ENCODE measurements at places on chromosomes 12 and 14.

DNA sequence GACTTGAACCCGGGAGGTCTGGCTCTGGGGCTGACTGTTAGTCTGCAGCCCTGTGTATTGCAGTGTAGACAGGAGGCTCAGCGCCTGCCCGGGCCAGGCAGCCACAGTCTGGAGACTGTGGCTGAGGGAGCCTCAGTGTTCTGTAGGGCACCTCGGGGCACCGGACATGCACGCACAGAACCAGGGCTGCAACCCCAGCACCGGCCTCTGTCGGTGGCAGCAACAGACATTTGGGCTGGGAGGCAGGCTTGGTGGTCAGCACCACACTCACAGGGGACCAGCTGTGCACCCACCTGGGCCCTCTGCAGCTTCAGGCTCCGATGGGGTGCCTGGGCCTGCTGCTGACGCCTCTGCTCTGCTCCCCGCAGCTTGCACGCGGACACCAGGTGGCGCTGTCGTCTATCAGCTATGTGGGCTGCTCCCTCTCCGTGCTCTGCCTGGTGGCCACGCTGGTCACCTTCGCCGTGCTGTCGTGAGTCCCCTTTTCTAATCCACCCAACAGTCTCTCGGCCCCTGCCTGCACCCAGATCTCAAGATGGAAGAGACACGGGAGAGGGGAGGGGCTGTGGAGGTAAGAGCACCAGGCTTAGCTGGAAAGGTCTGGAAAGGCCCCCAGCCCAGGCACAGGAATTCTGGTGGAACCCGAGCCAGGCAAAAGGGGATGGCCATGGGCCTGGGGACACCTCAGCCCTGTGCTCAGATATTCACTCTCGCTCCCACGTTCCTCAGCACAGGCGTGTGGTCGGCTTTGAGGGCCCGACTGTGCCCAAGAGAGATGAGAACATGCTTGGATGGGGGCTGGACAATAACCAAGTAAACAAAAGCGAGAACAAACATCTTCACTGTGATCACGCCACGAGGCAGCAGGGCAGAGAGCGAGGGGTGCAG is 151.0 kb downstream of the ADGRD1 start:
- DNase-seq: peak; percentile 54

- DNase-seq: no peak
These were observed 9.2 kb upstream of the ING4 start for GRCh38 chr12:6672143-6672542.

DNA sequence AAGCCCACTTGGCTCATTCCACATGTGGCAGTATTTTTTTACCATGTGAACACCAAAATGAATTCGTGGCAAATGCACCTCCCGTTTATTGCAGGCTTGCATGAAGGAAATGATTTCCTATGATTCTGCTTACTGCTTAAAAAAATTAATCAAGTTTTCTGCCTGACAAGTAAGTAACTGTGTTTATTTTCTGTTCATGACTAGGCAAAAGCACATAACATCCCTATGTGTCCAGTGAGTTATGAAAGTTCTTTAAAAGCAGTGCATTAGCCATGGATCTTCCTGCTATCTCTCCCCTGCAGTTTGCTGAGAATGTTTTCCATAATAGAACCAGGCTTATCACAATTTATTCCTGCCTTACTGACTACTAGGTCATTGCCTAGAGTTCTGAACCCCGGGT is 20.4 kb downstream of the GPR65 start:
- no peak for DNase-seq

DNA sequence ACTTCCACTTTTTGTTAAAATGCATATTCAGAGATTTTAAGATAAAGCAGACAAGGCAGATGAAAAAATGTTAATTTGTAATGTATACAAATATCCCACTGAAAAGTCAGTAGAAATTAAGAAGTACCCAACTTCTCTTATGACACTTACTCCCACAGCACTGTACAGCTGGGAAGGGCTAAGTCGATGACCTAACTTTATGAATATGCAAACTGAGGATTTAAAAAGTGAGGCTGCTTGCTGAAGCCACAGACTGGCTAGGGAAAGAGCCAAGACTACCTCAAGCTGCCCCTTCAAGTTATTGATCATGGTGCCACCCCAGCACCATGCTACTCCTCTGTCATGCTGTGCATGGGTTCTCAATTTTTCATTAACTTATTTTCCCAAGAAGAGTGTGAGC is 17.0 kb downstream of the PPM1H start:
- no peak for DNase-seq

GRCh38 chr14:105864651-105865265 is 338.4 kb downstream of the TMEM121 start:
- no peak for DNase-seq

DNA sequence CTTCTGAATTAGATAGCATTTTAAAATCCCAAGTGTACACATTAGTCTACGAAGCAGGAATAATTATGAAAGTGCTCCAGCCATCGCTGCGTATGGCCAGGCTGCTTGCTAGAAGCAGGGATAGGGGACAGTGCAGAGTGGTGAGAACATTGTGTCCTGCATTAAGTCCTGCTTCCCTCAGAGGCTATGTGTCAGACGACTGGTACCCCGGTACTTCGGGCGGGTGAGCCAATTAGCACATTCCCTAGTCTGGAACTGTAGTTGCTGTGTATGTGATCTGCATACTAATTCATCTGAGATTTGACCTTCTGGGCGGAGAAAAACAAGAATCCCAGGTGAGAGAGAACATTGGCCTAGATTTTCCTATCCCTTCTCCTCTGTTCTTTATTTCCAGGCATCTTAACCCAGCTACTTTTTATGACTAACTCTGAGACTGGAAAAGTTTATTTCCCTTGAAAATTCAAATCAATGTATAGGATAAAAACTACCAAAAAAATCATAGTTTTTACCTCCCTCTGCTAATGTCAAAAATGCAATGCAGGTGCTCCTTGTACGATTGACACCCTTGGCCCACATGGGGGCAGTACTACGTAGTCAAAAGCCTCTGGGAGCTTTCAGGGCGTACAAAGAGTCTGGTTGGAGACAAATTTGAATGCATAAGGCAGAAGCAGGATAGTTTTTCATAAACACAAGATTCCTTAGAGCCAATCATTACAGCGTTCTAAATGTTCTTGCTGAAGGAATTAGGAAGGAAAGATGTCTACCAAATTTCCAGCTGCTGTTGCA is 764.3 kb downstream of the NOVA1 start:
- no peak for DNase-seq

DNA sequence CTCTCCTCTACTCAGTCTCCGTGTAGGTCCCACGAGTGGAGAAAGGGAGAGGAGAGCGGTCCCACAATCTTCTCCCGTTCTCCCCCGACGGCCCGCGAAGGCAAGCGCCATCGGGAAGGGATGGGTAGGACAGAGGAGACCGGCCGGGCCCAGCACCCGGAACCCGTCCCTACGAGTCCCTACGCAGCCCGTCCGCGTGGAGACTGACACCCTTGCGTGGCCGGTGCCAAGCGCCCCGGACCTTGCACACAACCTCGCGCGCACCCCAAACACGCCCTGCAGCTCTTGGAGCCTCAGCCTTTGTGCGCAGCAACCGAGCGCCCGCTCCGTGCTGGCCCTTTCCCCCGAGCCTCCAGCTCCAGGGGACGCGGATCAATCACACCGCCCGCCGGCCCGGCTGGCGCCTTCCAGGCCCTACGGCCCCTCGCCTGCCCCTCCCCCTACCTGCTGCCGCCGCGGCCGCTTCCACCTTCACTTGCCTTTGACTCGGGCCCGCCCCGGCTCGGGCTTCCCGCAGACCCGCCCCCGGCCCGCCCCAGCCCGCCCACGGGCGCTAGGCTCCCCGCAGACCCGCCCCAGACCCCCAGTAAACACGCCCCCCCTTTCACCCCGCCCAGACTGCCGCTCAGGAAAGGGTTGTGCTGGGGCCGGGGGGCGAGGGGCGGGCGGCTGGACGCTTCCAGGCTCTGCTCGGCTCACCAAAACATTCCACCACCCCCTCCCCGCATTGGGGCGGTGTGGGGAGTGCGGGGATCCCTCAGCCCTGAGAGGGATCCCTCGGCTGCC is at the start of gene NDRG2:
Gene NDRG2 (minus strand): TSS at position 477 of the 786 bp plus-strand sequence. CDS start 1,746 bp downstream, outside the sequence.
- peak; percentile 59 for DNase-seq

DNA sequence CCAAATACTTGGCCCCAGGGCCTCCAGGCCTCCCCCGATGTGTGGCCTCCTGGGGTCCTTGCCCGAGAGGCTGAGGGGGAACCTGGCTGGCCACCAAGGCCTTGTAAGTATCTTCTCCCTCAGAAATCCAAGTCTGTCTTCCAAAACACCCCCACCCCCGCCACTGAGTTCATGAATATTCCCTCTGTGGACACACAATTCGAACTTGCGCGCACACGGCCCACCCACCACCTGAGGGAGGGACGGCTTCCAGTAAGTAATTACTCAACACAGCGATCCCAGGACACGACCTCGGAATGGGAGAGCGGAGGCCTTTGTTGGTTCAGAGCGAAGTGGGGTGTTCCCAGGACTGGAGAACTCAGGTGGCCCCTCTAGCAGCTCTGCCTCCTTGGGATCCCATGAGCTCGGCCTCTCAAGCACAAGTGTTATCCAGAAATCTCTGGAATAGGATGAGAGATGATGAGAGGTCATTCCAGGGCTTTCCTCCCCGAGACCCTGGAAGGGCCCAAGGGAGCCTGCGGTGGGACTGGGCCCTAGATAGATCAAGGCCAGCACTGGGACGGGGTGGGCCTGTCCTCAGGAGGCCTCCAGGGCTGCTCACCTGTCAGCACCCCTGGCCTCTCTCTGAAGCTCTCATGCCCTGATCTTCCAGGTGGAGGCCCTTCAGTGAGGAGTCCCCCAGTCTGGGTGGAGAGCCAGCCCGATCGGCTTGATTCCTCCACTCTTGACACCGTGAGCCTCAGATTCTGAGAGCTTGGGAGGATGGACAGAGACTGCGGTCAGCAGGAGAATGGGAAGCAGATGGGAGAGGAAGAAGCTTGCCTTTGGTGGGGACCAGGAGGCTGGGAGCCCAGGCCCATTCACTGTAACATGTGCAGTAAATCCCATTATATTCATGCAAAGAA is 219.0 kb upstream of the RTL1 start:
- no peak for DNase-seq

- no peak for DNase-seq
These were observed 196.0 kb downstream of the RAD51B start for GRCh38 chr14:68015356-68016254.

DNA sequence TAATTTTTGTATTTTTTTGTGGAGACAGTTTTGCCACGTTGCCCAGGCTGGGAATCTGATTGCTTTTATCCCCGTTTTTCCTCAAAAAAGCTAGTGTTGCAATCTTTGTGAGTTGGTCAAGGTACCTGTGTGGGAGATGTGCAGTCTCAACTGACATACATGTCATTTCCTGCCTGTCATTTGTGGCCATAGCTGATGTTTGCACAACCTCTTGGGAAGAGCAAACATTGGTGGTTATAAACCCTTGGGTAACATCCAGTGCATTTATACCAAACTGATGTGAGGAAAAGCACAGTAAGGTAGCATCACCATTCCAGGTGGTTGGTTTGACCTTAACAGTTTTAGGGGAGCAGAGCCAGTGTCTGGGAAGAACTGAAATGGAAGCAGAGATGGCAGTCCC is 54.7 kb downstream of the ATG14 start:
- DNase-seq: no peak

GRCh38 chr12:67813456-67813904 is 164.9 kb downstream of the DYRK2 start:
- no peak for DNase-seq

DNA sequence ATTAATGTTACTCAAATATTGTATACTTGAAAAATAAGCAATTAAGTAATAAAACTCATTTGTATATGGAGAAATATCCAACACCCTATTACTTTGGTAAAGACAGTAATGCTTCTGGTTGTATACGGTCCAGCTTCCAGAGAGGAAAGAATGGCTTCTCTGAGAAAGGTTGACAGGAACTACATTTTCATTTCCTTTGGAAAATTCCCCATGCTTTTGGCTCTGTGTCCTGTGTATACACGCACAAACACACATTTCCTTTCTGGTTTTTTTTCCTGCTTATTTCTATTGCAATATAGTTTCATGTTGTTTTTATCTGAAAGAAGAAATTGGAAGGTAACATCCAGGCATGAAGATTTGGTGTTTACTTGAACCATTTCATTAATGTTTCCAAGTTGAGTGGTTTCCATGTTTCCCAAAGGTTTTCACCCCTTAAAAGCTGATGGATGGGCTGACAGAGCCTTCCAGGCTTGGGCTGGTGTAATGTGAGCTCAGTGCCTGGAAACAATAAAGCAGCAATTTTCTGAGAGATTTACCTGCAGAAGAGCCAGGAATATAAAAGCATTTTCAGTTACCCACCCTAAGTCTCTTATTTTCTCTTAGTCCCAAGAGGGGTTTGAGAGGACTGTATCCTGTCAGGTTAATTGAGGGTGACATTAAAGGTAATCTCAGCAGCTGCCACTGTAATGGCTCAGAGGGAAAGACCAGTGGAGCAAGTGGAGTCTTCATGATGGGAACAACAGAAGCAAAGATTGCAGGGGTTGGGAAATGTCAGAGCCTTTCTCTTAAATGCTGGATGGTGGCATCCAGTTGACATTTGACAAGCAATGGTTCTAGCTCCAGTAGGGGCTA is 33.4 kb upstream of the TMTC1 start:
- DNase-seq: no peak

DNA sequence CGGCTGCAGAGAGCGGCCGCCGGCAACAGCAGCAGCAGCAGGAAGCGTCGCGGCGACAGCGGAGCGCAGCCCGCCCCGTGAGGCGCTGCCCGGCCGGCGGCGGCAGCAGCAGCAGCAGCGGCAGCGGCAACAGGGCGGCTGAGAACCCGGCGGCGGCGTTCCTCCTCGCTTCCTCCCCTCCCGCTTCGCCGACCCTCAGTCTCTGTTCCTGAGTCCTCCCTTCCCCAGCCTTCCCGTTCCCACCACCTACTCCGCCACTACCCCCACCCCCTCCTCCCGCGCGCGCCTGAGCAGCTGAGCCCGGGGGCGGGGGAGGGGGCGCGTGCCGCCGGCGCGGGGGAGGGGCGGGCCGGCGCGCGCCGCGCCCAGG is 310 bp downstream of the BICDL1 start:
- no peak for DNase-seq

DNA sequence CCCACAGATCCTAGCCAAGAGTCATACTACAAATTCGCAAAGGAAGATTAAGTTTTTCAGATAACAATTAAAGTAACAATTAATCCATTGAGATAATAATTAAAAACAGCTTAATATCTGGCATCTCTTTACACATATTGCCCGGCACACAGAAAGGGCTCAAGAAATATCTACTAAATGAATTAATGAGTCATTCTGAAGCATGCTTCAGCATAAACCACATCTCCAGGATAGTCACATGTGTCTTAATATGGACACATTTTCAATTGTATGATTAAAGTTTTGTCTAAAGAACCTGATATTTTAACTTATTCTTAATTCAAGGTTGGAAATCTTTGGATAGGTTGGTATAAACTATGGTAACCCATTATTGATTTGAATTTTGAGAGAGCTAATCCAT is 9.6 kb downstream of the ITPR2 start:
- no peak for DNase-seq

DNA sequence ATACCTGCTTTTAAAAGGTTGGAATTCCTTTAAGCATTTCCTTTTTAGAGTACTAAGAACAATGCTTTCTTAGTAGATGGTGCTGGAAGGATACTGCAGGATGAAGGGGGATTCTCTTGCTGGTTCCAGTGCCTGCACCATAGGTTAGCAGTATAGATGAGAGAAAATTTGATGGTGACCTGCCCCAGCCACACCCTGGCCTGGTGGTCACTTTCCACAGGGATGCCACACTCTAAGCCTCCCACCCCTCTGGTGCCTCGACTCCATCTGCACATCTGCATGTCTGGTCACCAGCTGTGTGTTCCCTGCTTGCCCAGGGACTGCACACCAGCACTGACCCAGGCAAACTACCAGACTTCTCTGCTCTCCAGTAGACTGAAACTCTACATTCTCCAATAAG is 19.1 kb downstream of the SLC2A3 start:
- no peak for DNase-seq

GRCh38 chr12:79085106-79085682 is 220.6 kb downstream of the SYT1 start:
- no peak for DNase-seq

- no peak for DNase-seq
These were observed 40.0 kb upstream of the DAAM1 start for GRCh38 chr14:59148334-59148900.

Measured in stimulated activated CD8-positive, alpha-beta memory T cell treated with anti-CD3 and anti-CD28 coated beads, Interleukin-4, amount 100 ng/mL, for 1 hour (primary cell).